ENCODE measurements at places on chromosomes 2 and 18. TPM values are rescaled to one million over a fixed set of nuclear protein-coding genes. Genes with fewer than 3 reads are reported as not detected.

- H3K27ac ChIP-seq, result peak overlapping the region; percentile 23
- H3K4me3 ChIP-seq, result peak overlapping the region; percentile 22
Measured at GRCh38 chr2:11344956-11345677, 681 bp upstream of the ROCK2 start.

GRCh38 chr2:60408207-60408606, 145.2 kb downstream of the BCL11A start:
- no peak overlapping the region for H3K4me3 ChIP-seq
- no peak for DNase-seq
- H3K36me3 ChIP-seq, result no peaks in the 10 kb centered on the region
- no peaks in the 10 kb centered on the region for H3K27me3 ChIP-seq
- H3K4me1 ChIP-seq, result no peaks in the 10 kb centered on the region
- no peak overlapping the region for H3K27ac ChIP-seq

DNA sequence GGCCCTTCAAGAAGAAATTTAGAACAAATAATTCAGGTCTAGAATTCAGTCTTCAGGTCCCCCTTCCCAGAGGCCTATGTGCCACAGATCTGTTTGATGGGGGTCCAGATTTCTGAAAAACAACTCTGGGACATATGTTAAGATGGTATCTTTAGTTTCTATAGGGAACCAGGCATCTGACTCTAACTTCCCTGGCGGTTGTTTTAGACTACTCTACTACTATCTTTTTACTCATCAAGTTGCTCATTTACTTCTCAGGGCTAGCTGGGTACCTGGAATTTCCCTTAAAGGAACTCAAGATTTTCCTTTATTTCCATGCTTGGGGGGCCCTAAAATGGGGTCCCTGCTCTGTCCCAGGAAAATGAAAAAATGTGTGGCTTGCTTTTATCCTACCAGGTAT, 114.7 kb upstream of the RAB6C start:
- DNase-seq, result no peak
- H3K4me1 ChIP-seq, result no peaks in the 10 kb centered on the region
- H3K36me3 ChIP-seq, result no peaks in the 10 kb centered on the region
- no peak overlapping the region for H3K4me3 ChIP-seq
- no peaks in the 10 kb centered on the region for H3K27me3 ChIP-seq

GRCh38 chr2:153953761-153954160, 82.0 kb downstream of the GALNT13 start:
- no peak overlapping the region for H3K4me3 ChIP-seq
- H3K27ac ChIP-seq, result no peak overlapping the region
- DNase-seq, result no peak
- H3K36me3 ChIP-seq, result no peaks in the 10 kb centered on the region

- DNase-seq, result no peak
- no peak overlapping the region for H3K27ac ChIP-seq
- H3K27me3 ChIP-seq, result no peaks in the 10 kb centered on the region
- no peaks in the 10 kb centered on the region for H3K4me1 ChIP-seq
- no peaks in the 10 kb centered on the region for H3K36me3 ChIP-seq
Measured at GRCh38 chr18:21996351-21996826, 173.0 kb upstream of the GATA6 start.

DNA sequence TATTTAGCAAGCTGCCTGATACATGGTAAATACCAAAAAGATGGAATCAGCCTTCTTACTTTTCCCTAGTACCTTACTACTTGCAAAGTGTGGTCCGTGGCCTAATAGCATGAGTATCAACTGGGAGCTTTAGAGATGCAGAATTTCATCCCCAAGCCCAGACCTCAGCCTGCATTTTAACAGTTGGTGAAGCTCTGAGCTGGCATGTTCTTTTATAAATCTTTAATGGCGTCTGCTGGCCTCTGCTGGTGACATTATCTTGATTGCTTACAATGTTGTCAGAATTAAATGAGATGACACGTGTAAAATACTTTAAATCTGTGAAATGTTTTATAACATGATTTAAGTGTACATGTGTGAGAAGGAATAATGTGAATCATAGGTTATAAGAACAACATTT, 115.1 kb upstream of the NOSTRIN start:
- H3K27ac ChIP-seq, result no peak overlapping the region
- no peak overlapping the region for H3K4me3 ChIP-seq
- no peak for DNase-seq

- H3K27me3 ChIP-seq, result no peaks in the 10 kb centered on the region
- DNase-seq, result no peak
- H3K36me3 ChIP-seq, result no peaks in the 10 kb centered on the region
- no peak overlapping the region for H3K4me3 ChIP-seq
Measured at GRCh38 chr2:130288467-130289403, 54.0 kb upstream of the IMP4 start.

DNA sequence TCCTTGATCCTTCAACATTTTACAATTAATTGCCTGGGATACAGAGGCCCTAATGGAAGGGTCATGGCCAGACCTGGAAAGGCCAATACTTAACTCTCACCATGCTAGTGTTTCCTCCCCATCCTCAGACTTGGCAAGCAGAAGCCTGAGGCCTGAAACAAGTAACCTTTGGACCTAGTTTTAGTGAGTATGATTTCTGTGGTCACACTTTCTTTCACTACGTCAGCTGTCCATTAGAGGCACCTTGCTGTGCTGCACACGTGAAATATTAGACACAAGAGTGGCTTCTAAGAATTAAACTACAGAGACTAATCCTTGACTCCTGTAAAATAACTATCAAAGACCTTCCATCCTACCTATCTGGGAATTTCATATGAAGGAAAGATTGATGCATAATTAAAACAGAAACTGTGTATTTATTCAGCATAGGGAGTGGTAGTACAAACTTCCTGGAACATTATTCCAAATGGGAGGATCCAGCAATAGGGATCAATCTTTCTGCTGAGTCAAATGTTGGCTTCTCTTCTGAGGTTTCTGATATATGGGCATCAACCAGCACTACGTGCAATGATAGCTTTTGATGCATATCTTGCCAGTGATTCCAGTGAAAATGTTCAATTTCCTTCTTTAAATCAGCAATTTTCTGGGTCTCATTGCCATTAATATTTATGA, 249.7 kb downstream of the IKZF2 start:
- DNase-seq, result no peak
- no peak overlapping the region for H3K4me3 ChIP-seq
- peaks cover 6% of the 10 kb centered on the region for H3K36me3 ChIP-seq
- H3K27ac ChIP-seq, result no peak overlapping the region

The ACMSD gene
- total RNA-seq, result not detected

The HOXD12 gene
- total RNA-seq, result not detected

The FAM237A gene
- total RNA-seq, result not detected

Measured in CD4-positive, CD25-positive, alpha-beta regulatory T cell (primary cell).